ENCODE measurements at places on chromosomes 2 and 18. TPM values are rescaled to one million over a fixed set of nuclear protein-coding genes. Genes with fewer than 3 reads are reported as not detected.

TEKT4 gene
- not detected for total RNA-seq

AQP12B gene
- total RNA-seq = not detected

RND3 gene
- total RNA-seq = not detected

SERPINB4 gene
- not detected for total RNA-seq

TTN gene
- 3.1 TPM for total RNA-seq

DLGAP1 gene
- total RNA-seq = 0.14 TPM

REG1A gene
- total RNA-seq = not detected

PLGLB1 gene
- total RNA-seq = 1.1 TPM

CDH7 gene
- not detected for total RNA-seq

CDCA7 gene
- total RNA-seq = 88.2 TPM

FLACC1 gene
- 0.72 TPM for total RNA-seq

KRTCAP3 gene
- total RNA-seq = 4.7 TPM

C2orf49 gene
- total RNA-seq = 27.8 TPM

NCKAP1 gene
- total RNA-seq = 11.7 TPM

IKZF2 gene
- 6.3 TPM for total RNA-seq

ERLEC1 gene
- total RNA-seq = 18.3 TPM

FAP gene
- not detected for total RNA-seq

NT5C1B gene
- not detected for total RNA-seq

SP9 gene
- not detected for total RNA-seq

PTPRN gene
- 0.43 TPM for total RNA-seq

PPP1R7 gene
- 104 TPM for total RNA-seq

CABYR gene
- 0.46 TPM for total RNA-seq

RTKN gene
- total RNA-seq = 2.5 TPM

ZSWIM2 gene
- not detected for total RNA-seq

SPDYA gene
- 0.93 TPM for total RNA-seq

CFAP65 gene
- total RNA-seq = not detected

CHAC2 gene
- total RNA-seq = 17.4 TPM

DSC1 gene
- total RNA-seq = 0.05 TPM

SCG2 gene
- not detected for total RNA-seq

ICOS gene
- total RNA-seq = 133 TPM

UGT1A8 gene
- not detected for total RNA-seq

KATNAL2 gene
- total RNA-seq = 1.4 TPM

WNT10A gene
- total RNA-seq = 5.4 TPM
